ENCODE measurements at places on chromosomes 5 and 9.
A peak's percentile ranks its signal among the peaks of the same experiment; 100 is the strongest.

GRCh38 chr9:75979362-75979761 lies 88.9 kb downstream of the PCSK5 start:
- no peak for DNase-seq

DNA sequence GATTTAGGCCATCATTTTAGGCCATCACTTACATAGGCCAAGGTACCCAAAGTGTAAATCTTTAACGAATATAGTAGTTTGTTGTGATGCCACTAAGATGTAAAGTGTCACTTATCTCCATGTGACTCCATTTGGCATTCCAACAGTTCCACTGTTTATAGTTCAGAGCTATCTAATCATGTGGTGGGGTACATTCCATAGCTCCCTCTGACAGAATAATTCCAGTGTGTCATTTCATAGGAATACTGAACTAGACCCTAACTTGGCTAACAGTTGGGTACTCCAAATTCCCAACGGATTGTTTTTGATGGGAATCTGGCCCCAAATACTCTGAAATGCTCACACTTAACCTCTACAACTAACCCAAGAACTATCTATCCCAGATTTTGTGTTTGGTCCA lies 76.7 kb upstream of the FST start:
- no peak for DNase-seq

DNA sequence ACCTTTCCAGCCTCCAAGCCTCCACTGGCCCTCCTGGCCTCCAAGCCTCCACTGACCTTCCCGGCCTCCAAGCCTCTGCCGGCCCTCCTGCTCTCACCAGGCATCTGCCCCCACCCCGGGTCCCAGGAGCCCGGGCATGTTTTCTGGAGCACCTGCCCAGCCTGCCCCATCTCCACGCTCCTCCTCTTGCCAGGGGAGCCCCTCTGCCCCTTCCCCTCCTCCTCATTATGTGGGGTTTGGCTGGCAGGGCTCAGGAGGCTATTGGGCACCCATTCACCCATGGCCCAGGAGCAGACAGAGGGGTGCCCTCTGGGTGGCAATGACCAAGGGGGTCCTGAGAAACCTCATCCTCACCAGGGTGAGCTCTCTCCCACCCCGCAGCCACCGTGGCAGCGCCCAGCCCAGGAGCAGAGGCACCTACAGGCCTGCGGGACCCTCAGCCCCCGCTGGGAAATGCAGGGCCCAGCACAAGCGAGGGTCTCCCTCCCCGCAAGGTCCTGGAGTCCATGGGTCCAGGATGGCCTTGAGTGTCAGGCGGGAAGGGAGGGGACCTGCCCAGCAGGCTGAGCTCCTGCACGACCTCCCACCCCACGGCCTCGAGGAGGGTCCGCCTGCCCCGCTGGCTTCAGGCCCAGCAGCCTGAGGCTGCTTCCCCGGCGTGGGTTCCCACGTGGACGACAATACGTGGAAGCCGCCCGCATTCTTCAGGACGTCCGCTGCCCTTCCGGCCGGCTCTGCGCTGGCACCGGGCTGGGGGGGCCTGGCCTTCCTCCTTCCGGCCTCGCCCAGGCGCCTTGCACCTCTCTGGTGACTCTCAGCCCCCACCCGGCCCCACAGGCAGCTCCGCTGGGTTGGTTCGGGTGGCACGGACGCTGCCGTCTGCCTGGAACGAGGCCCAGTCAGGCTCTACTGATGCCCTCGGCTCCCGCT lies 51.4 kb upstream of the NRARP start:
- no peak for DNase-seq

- DNase-seq: no peak
These were observed 304.0 kb downstream of the PRELID2 start for GRCh38 chr5:145531038-145531734.

GRCh38 chr9:91162311-91162710 lies 199.4 kb downstream of the AUH start:
- no peak for DNase-seq

- no peak for DNase-seq
These were observed 164.5 kb downstream of the MED27 start for GRCh38 chr9:131915181-131915580.

GRCh38 chr5:40575921-40576320 lies 103.8 kb upstream of the PTGER4 start:
- DNase-seq: no peak

DNA sequence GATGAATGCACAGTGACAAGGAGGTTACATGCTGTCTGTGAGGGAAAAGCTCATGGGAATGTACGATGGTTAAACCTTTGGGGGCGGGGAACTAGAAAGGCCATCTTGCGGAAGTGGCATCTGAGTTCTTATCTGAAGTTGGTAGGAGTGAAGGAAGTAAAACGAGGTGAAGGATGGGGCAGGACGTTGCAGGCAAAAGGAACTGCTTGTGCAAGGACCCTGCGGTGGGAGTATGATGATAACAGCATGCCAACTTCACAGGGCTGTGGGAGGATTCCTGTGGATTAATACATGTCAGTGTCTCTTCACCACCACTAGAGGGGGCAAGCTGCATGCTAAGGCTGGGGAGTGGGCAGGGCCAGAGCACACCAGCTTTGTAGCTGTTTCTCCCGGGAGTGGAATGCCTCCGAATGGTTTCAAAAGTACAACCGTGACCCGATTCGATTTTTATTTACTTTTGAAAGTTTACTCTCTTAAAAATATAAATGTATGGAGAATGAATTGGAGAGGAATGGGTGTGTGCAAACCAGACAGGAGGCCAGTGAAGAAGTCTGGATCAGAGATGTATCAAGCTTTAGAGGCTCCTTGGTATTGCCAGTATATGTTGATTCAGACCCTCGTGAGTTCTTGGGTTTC lies 62.5 kb downstream of the CYFIP2 start:
- peak; percentile 23 for DNase-seq

GRCh38 chr5:176446028-176446665 lies 2.0 kb upstream of the FAF2 start:
- DNase-seq: no peak
